Activated T-cell treated with anti-CD3 and anti-CD28 coated beads for 1 hour (primary cell): ENCODE measurements at places on chromosomes 1 and 21.

GRCh38 chr1:10663678-10664035 lies 132.8 kb downstream of the CASZ1 start:
- no peak for DNase-seq

GRCh38 chr1:228871314-228872061 lies 136.2 kb downstream of the RHOU start:
- DNase-seq, result no peak

- no peak for DNase-seq
These were observed 1.2 kb upstream of the PIK3C2B start for GRCh38 chr1:204495777-204496176.

- DNase-seq, result no peak
These were observed 29.1 kb downstream of the DNAJC11 start for GRCh38 chr1:6672558-6672957.

- DNase-seq, result no peak
These were observed 60.5 kb downstream of the TESK2 start for GRCh38 chr1:45430490-45430889.

DNA sequence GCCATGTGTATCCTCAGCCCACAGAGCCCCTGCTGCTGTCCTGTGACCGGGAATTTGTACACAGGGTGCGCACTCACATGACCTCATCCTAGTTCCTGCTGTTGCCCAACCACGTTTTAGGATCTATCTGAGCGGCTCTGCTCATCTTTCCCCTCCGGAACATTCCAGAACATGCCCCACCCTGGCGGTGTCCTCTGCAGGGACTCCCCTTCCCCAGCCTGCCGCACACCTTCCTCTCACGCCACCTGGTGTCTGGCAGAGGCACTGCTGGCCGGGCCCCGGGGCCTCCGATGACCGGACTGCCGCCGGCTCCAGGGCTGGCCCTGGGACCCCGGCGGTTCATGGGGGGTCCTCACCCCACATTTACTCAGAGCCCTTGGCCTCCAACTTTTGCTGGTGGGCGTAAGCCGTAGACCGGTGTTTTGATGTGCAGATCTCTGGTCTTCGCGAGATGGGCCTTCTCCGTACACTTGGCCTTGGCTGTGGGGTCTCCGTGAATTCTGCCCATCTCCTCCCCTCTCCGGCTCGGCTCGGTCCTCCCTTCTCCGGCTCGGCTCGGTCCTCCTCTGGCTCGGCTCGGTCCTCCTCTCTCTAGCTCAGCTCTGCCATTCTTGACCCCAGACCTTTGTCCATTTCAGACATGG lies 29.5 kb downstream of the ARHGEF16 start:
- DNase-seq, result peak; percentile 40

GRCh38 chr1:6535214-6535613 lies 19.1 kb downstream of the NOL9 start:
- DNase-seq, result no peak

- no peak for DNase-seq
These were observed 17.9 kb downstream of the MRAP start for GRCh38 chr21:32316361-32317215.

GRCh38 chr1:117136749-117137148 lies 15.2 kb upstream of the TRIM45 start:
- no peak for DNase-seq

- peak; percentile 58 for DNase-seq
These were observed at the start of gene RALGPS2 for GRCh38 chr1:178724728-178725465. TSS of gene RALGPS2 (plus strand) at chr1:178725244. CDS start at chr1:178776765, 51,521 bp downstream.

GRCh38 chr21:18545908-18546307 lies 142.3 kb upstream of the TMPRSS15 start:
- DNase-seq, result no peak

- no peak for DNase-seq
These were observed 196.0 kb upstream of the NCAM2 start for GRCh38 chr21:20802201-20802600.

DNA sequence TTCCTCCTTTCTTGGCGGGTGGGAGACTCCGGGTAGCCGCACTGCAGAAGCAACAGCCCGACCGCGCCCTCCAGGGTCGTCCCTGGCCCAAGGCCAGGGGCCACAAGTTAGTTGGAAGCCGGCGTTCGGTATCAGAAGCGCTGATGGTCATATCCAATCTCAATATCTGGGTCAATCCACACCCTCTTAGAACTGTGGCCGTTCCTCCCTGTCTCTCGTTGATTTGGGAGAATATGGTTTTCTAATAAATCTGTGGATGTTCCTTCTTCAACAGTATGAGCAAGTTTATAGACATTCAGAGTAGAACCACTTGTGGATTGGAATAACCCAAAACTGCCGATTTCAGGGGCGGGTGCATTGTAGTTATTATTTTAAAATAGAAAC lies 2.5 kb downstream of the OLIG2 start:
- no peak for DNase-seq

DNA sequence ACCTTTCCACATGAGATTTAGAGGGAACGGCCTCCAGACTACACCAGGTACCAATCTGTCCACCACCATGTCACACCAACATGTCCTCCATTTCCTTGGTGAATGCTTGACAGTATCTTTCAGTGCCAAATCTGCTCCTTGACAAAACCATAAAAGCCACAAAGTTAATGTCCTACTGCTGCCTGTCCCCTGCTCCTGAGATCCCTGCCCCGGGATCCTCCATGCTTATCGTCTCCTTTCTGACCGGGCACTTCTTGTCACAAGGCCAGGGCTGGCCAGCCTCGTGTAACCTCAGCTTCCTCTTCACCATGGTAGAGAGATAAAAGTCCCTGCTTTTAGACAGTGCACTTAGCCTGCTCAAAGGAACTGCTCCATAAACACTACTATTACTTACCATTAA lies 136.2 kb downstream of the NAV1 start:
- no peak for DNase-seq

GRCh38 chr1:115680730-115681111 lies 39.0 kb downstream of the VANGL1 start:
- DNase-seq, result no peak

DNA sequence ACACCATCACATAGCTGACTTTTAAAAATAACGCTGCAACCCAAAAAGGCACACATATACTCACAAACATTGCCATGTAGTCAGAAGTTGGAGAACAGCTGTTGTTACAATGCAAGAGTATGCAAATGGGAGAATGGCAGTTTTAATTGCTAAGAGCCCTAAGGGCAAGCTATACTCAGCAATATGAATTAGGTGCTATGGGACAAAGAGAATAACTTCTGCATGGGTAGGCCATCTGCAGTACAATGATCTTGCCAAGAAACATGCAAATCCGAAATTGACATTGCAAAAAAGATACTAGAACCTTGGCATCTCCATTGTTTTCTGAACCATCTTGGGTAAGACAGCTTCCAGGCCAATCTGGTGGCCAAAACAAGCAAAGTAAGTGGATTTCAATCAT lies 697.8 kb downstream of the LRRIQ3 start:
- DNase-seq, result no peak

GRCh38 chr21:34565238-34565637 lies 49.7 kb downstream of the RCAN1 start:
- no peak for DNase-seq

GRCh38 chr1:68175621-68176398 lies 56.5 kb downstream of the WLS start:
- no peak for DNase-seq

GRCh38 chr1:9351654-9352271 lies 59.1 kb downstream of the SPSB1 start:
- no peak for DNase-seq

DNA sequence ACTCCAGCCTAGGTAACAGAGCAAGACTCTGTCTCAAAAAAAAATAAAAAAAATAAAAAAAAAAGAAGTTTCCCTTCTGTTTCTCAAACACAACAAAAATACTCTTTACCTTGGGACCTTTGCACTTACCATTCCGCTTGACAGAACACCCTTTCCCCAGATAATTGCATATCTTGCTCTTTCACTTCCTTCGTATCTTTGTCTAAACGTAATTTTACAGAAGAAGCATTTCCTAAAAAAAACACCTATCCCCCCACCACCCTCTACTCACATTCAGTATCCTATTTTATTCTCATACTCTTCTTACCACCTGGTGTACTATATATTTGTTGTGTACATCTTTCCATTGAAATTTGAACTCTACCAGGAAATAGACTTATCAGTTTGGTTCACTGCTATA lies 32.7 kb downstream of the ASH1L start:
- no peak for DNase-seq

GRCh38 chr1:39173119-39173994 lies 31.1 kb upstream of the MACF1 start:
- no peak for DNase-seq

GRCh38 chr1:85289848-85290335 lies 13.5 kb upstream of the BCL10 start:
- no peak for DNase-seq

- no peak for DNase-seq
These were observed 184.6 kb upstream of the NRIP1 start for GRCh38 chr21:15249285-15249993.

- DNase-seq, result no peak
These were observed 126.6 kb upstream of the CACNA1E start for GRCh38 chr1:181356505-181357340.

GRCh38 chr1:178461701-178462100 lies 35.1 kb downstream of the CLEC20A start:
- no peak for DNase-seq

DNA sequence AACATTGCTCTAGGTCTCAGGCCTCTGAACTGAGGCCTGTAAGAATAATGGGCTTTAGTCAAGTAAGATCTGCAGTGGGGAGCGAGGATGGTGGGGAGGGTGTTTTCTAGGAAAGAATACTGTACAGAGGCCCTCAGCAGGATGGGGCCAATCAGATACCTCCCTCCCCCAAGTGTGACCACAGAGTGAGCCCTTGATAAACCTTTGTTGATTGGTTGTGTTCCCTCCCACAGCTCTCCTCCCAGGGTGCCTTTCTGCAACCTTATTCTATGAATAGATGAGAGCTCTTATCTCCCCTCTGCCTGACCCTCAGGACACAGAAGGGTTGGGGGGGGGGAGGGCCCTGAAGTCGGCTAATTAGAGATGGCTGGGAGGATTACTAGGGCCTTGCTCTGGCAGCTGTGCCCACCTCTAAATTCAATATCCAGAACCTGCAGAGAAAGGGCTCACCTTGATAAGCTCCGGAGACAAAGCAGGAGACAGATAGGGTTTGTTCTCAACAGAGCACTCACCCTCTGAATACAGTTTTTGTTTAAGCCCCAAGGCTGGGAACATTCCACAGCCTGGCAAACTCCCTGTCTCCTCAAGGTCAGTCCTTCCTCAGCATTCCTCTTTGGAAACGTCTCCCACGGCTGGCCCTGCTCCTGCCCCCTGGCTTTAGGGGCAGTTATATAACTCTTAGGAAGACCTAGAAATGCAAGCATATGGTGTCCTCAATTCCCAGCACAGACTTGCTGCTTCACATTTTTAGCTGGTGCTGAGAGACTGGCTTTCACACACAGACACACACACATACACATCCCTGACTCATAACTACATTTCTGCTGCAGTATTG lies 42.9 kb downstream of the ATP1A1 start:
- DNase-seq, result no peak

DNA sequence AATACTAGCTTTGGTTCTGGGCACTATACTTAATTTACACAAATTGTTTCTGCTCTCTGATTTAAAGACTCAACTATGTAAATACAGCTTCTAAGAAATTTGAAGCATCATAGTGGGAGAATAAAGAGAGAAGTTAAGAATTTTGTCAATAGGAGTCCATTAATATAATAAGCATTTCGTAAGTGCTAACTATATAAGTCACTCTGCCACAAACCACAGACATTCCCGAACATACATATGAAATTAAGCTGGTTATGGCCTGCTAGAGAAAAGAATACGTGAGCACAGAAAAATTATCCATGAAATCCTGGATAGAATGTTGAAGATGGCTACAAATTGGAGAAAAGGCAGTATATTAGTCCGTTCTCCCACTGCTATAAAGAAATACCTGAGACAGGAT lies 526.2 kb downstream of the MRPL39 start:
- DNase-seq, result no peak

DNA sequence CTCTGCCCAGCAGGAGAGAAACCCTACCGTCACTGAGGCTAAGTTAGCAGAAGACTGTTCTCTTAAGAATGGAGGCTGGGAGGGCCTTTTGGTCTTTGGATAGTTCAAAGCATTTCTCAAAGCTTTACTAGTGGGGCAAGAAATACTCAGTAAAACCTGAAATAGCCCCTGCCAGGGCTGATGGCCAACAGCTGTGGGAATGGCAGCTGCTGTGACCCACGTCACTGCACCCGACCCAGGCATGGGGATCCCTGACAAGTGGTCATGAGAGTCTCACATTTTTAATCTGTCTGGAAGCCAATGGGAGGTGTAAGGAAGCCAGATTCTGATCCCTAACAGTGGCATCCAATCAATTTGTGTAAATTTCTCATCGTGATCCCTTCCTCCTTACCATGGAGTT lies 44.5 kb upstream of the ENAH start:
- no peak for DNase-seq

DNA sequence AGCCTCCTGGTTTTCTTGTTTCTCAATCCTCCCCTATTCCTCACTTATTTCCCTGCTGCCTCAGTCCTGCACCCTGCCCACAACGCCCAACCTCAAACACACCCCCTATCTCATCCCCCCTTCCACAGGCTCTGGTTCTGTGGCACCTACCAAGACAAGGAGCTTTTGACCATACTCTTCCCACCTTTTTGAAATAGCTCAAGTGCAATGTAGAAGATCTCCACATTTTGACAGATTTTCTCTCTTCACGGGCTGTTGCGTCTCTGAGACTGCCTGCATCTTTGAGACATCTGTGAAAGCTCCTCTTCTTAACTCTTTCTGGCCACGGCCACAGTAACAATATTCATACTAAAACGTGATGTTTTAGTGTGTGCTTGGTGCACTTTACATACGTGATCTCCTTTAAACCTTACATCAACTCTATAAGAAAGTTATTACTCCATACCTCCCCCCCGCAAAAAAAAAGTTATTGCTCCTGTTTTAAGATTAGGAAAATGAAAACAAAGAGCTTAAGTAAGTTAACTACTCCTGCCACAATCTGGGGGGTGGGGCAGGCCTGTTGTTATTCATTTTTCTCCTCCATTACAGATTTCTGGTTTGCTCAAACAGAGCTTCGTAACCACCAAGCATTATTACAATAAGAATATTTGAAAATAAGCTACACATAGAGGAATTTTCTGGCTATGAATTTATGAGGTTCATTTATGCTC lies 1.8 kb upstream of the SERBP1 start:
- DNase-seq, result no peak

DNA sequence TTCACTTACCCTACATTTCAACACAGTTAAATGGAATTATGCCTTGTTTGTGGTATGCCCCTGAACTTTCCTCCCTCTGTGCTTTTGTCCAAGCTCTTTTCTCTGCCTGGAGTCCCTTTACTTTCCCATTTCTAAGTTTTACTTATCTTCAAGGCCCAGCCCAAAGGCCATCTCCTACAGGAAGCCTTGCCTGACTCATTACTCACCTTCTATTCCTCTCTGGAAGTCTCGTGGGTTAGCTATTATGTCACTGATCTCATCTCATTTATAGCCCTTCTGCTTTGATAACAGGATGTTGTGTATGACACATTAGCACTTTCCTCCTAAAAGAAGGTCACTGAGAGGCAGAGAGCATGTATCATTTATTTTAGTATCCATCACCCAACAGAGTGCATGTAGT lies 78.8 kb upstream of the CD1D start:
- DNase-seq, result no peak

DNA sequence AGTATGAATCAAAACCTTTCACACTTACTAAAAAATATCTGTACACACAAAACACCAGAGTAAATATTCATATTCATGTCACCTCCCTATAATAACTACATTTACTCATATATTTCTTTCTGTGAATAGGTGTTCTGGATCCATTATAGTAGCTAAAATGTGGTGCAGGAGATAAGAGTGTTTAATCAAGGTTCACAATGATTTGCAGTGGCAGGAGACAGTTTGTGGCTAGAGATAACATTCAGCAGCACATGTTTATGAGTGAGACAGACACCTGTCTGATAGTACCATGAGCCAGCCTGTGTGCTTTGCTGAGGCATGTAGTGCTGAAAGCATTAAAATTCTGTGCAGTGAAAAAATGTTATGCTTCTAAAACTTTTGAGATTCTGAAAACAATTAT lies 410.3 kb downstream of the SRGAP2C start:
- no peak for DNase-seq
